ENCODE measurements at places on chromosomes 4 and X. TPM values are rescaled to one million over a fixed set of nuclear protein-coding genes. Genes with fewer than 3 reads are reported as not detected.

- H3K36me3 ChIP-seq = peaks cover 20% of the 10 kb centered on the region
- H3K4me1 ChIP-seq = no peaks in the 10 kb centered on the region
- no peak overlapping the region for H3K27ac ChIP-seq
- no peak overlapping the region for H3K4me3 ChIP-seq
- DNase-seq = no peak
These were observed 16.2 kb upstream of the SCRG1 start for GRCh38 chr4:173415092-173415491.

- H3K36me3 ChIP-seq = no peaks in the 10 kb centered on the region
- H3K4me3 ChIP-seq = no peak overlapping the region
- DNase-seq = no peak
- no peaks in the 10 kb centered on the region for H3K27me3 ChIP-seq
- H3K27ac ChIP-seq = no peak overlapping the region
These were observed 7.6 kb upstream of the OGT start for GRCh38 chrX:71525316-71525715.

DNA sequence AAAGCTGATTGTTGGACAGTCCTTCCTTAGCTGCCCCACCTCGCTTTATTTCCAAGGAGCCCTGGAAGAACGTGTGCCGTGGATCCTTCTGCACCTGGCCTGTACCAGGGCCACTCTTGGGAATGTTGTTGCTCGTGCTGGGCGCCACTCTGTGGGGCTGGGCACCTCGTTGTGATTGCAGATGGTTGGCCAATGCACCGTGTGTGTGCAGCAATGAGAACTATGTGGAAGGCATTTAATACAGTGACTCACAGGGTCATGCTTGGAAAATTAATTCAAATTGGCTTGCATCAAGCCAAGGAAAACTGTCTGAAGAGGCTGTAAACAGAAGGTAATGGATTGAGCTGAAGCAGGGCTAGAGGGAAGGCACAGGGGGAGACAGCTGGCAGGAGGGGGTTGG is 37.0 kb upstream of the CD99L2 start:
- no peaks in the 10 kb centered on the region for H3K4me1 ChIP-seq
- H3K27ac ChIP-seq = no peak overlapping the region
- H3K27me3 ChIP-seq = no peaks in the 10 kb centered on the region

GRCh38 chr4:106993827-106994226 is 42.3 kb downstream of the DKK2 start:
- peaks cover 22% of the 10 kb centered on the region for H3K36me3 ChIP-seq
- peaks cover 24% of the 10 kb centered on the region for H3K4me1 ChIP-seq
- no peak for DNase-seq
- no peak overlapping the region for H3K27ac ChIP-seq
- no peak overlapping the region for H3K4me3 ChIP-seq

GRCh38 chr4:7194251-7195140 is 2.2 kb downstream of the SORCS2 start:
- no peak overlapping the region for H3K4me3 ChIP-seq
- no peaks in the 10 kb centered on the region for H3K36me3 ChIP-seq
- no peak for DNase-seq
- no peak overlapping the region for H3K27ac ChIP-seq
- H3K27me3 ChIP-seq = peaks cover 50% of the 10 kb centered on the region

GRCh38 chr4:8009710-8010511 is 70.2 kb upstream of the AFAP1 start:
- DNase-seq = no peak
- peaks cover 68% of the 10 kb centered on the region for H3K27me3 ChIP-seq
- H3K36me3 ChIP-seq = no peaks in the 10 kb centered on the region
- no peak overlapping the region for H3K27ac ChIP-seq

GRCh38 chrX:123036401-123036800 is 147.7 kb upstream of the GRIA3 start:
- no peak overlapping the region for H3K27ac ChIP-seq
- H3K27me3 ChIP-seq = no peaks in the 10 kb centered on the region
- no peaks in the 10 kb centered on the region for H3K4me1 ChIP-seq
- no peak overlapping the region for H3K4me3 ChIP-seq

GRCh38 chr4:88846206-88846790 is 148.7 kb upstream of the NAP1L5 start:
- H3K4me3 ChIP-seq = no peak overlapping the region
- no peak for DNase-seq
- peaks cover 26% of the 10 kb centered on the region for H3K36me3 ChIP-seq
- peaks cover 18% of the 10 kb centered on the region for H3K4me1 ChIP-seq
- H3K27ac ChIP-seq = no peak overlapping the region

GRCh38 chr4:108181704-108182103 is 13.0 kb upstream of the LEF1 start:
- H3K4me1 ChIP-seq = no peaks in the 10 kb centered on the region
- DNase-seq = no peak
- H3K27me3 ChIP-seq = peaks cover 30% of the 10 kb centered on the region
- no peaks in the 10 kb centered on the region for H3K36me3 ChIP-seq

GRCh38 chr4:174859904-174860303 is 30.9 kb upstream of the GLRA3 start:
- no peak overlapping the region for H3K4me3 ChIP-seq
- no peak overlapping the region for H3K27ac ChIP-seq
- H3K27me3 ChIP-seq = peaks cover 9% of the 10 kb centered on the region
- H3K36me3 ChIP-seq = no peaks in the 10 kb centered on the region

GRCh38 chr4:83858131-83858530 is 322.2 kb downstream of the GPAT3 start:
- DNase-seq = no peak
- no peaks in the 10 kb centered on the region for H3K36me3 ChIP-seq
- H3K27ac ChIP-seq = no peak overlapping the region
- peaks cover 19% of the 10 kb centered on the region for H3K4me1 ChIP-seq
- no peaks in the 10 kb centered on the region for H3K27me3 ChIP-seq

GRCh38 chrX:14290335-14290734 is 239.0 kb upstream of the GLRA2 start:
- no peak for DNase-seq
- no peaks in the 10 kb centered on the region for H3K36me3 ChIP-seq
- H3K4me1 ChIP-seq = no peaks in the 10 kb centered on the region
- no peak overlapping the region for H3K27ac ChIP-seq

GRCh38 chrX:38902972-38903492 is 101.8 kb downstream of the MID1IP1 start:
- no peak overlapping the region for H3K4me3 ChIP-seq
- H3K36me3 ChIP-seq = no peaks in the 10 kb centered on the region
- H3K27me3 ChIP-seq = no peaks in the 10 kb centered on the region
- no peaks in the 10 kb centered on the region for H3K4me1 ChIP-seq

DNA sequence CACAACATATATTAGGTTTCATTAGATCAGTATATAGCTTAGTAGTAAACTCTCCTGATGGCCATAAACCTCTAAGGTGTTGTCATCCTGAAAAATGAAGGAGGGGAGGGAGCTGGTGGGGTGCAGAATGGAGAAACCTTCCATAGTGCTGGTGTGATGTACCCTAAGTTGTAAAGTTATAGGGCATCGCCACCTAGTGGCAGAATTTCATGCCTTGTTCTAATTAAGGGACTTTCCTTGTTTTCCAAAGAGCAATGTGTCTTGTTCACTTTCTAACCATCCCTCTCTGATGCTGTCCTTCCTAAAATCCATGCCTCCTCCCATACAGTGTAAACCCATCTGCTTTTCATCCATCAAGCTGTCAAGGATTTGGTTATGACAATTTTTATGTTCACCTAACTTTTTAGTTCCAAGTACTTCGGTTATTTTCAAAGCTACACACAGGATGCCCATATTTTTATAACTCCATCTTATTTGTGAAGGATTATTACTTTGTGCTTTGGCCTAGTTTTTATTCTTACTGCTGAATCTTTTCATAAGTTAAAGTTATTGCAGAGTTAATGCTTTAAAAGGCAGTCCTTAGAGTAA is 4.5 kb downstream of the NBDY start:
- no peak overlapping the region for H3K4me3 ChIP-seq
- H3K27ac ChIP-seq = no peak overlapping the region
- DNase-seq = no peak
- H3K36me3 ChIP-seq = peaks cover 4% of the 10 kb centered on the region

DNA sequence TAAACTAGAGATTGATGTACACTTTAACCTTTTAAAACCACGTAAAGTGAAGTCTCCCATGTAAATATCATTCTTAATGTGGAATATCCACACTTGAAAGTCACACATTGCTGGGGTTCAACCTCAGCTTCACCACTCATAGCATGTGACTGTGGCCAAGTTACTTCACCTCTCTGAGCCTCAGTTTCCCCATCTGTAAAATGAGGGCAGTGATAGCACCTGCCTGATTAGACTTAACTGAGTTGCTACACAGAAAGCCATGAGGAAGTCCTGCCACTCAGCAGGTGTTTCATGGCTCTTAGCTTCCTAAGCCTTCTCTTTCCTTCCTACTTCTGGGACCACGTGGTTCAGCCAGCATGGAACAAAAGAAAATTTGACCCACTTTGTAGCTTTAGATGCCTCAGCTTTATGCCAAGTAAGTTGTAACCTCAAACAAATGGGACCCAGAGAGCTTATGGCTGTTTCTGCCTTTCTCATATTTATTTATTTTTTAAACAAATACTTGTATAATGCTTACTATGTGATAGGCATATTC is 277.3 kb upstream of the KLF3 start:
- H3K36me3 ChIP-seq = no peaks in the 10 kb centered on the region
- no peak overlapping the region for H3K4me3 ChIP-seq
- H3K4me1 ChIP-seq = peaks cover 4% of the 10 kb centered on the region
- H3K27ac ChIP-seq = no peak overlapping the region
- H3K27me3 ChIP-seq = peaks cover 7% of the 10 kb centered on the region
- no peak for DNase-seq

- H3K36me3 ChIP-seq = no peaks in the 10 kb centered on the region
- no peaks in the 10 kb centered on the region for H3K4me1 ChIP-seq
- no peak overlapping the region for H3K4me3 ChIP-seq
- H3K27me3 ChIP-seq = peaks cover 2% of the 10 kb centered on the region
- no peak for DNase-seq
These were observed 471.8 kb downstream of the KCNIP4 start for GRCh38 chr4:21476757-21477156.

GRCh38 chrX:46628460-46629371 is 55.2 kb downstream of the CHST7 start:
- peak overlapping the region; percentile 70 for H3K27ac ChIP-seq
- H3K27me3 ChIP-seq = no peaks in the 10 kb centered on the region
- no peak overlapping the region for H3K4me3 ChIP-seq
- H3K4me1 ChIP-seq = peaks cover 20% of the 10 kb centered on the region
- no peaks in the 10 kb centered on the region for H3K36me3 ChIP-seq

DNA sequence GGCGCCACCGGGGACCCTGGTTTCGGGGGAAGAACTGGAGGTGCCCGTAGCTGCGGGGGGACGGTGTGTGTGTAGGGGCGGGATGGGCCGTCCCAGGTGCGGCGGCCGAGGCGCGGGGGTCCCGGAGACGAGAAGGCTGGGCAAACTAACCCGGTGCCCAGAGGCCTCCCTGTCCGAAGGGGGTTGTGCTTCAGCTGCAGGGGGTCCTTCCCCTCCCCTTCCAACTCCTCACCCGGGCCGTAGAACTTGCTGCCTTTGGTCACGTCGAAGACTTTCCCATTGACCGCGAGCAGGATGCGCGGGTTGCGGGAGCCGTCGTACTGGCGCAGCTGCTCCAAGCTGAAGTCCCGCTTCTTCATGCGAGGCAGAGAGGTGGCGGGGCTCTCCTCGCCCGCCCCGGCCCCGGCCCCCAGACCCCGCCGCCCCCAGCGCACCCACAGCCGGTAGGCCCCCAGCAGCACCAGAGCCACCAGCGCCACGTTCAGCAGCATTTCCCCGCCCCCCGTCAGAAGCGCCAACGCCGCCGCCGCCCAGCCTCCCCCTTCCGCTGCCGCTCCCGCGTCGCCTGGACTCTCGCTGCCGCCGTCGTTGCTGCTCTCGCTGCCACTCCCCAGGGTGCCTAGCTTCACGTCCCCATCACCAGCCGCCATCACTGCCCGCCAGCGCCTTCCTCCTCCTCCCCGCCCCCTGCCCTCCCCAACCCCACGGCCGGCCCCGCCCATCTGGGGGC is at the start of gene PGRMC2:
Gene PGRMC2, minus strand, starts transcription at position 673 of the 730 bp plus-strand sequence. Its CDS starts 23 bp downstream, at position 650.
- peaks cover 10% of the 10 kb centered on the region for H3K36me3 ChIP-seq
- H3K27ac ChIP-seq = peak within 1 kb of the TSS; percentile 90
- DNase-seq = no peak
- no peaks in the 10 kb centered on the region for H3K27me3 ChIP-seq

- H3K4me3 ChIP-seq = peak overlapping the region; percentile 52
- H3K4me1 ChIP-seq = peaks cover 1% of the 10 kb centered on the region
- no peaks in the 10 kb centered on the region for H3K27me3 ChIP-seq
- no peak overlapping the region for H3K27ac ChIP-seq
These were observed 250.5 kb downstream of the TECRL start for GRCh38 chr4:64158648-64159326.

GRCh38 chr4:78131403-78131802 is 74.3 kb downstream of the FRAS1 start:
- H3K27ac ChIP-seq = no peak overlapping the region
- no peak for DNase-seq
- H3K4me1 ChIP-seq = no peaks in the 10 kb centered on the region
- no peaks in the 10 kb centered on the region for H3K36me3 ChIP-seq
- no peaks in the 10 kb centered on the region for H3K27me3 ChIP-seq

DNA sequence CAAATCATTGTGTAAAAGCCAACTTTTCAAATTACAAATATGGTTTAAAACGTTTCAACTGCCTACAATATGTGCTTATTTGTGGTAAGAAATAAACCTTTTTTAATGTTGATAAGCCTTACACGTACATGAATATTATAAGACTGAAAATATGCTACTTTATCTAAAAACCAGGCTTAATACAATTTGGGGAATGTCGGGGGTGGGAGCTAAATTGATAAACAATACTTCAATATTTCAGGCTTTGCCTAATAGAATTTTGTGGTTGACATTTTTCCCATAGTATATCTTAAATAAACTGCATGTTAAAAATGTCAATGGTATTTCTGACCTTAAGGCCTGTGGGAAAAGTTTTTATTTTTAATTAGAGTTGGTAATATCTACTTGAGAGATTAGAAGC is 69.8 kb upstream of the SLIT2 start:
- no peaks in the 10 kb centered on the region for H3K27me3 ChIP-seq
- no peak overlapping the region for H3K27ac ChIP-seq
- no peaks in the 10 kb centered on the region for H3K4me1 ChIP-seq
- no peak for DNase-seq
- peaks cover 9% of the 10 kb centered on the region for H3K36me3 ChIP-seq
- no peak overlapping the region for H3K4me3 ChIP-seq

DNA sequence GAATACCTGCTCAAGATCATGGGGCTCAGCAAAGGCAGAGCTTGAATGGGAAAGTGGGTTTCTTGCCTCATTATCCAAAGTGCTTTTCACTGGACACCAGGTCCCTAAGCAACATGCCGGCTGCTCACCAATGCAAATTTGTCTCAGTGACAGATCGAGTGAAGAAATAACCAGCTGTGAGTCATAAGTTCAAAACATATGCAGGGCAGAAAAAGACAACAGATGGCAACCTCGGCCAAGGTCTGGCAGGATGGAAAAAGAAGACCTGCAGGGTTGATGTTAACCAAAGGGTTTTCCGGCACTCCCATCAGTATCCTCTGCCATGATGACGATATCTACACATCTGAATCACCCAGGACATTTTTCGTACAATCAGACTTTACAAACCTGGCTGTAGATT is 124.1 kb downstream of the AFAP1 start:
- DNase-seq = no peak
- peak overlapping the region; percentile 73 for H3K27ac ChIP-seq
- peaks cover 56% of the 10 kb centered on the region for H3K36me3 ChIP-seq
- no peak overlapping the region for H3K4me3 ChIP-seq
- H3K4me1 ChIP-seq = peaks cover 35% of the 10 kb centered on the region

The GABRQ gene
- total RNA-seq = not detected

The PSMD10 gene
- 80.1 TPM for total RNA-seq

The NLGN4X gene
- not detected for total RNA-seq

The TMSB15C gene
- total RNA-seq = 3.9 TPM

The DCAF12L2 gene
- total RNA-seq = not detected

The MAD2L1 gene
- total RNA-seq = 7.7 TPM

The CFAP99 gene
- not detected for total RNA-seq

The C4orf54 gene
- not detected for total RNA-seq

The MAGEB17 gene
- total RNA-seq = not detected

The ZNF630 gene
- 3.3 TPM for total RNA-seq

The PIM2 gene
- total RNA-seq = 6.4 TPM
